ENCODE measurements at places on chromosomes 5 and 9.

GRCh38 chr5:169686137-169686536 lies 49.1 kb downstream of the DOCK2 start:
- no peak for DNase-seq

- no peak for DNase-seq
Observed at GRCh38 chr5:143216211-143216610, 187.3 kb downstream of the NR3C1 start.

DNA sequence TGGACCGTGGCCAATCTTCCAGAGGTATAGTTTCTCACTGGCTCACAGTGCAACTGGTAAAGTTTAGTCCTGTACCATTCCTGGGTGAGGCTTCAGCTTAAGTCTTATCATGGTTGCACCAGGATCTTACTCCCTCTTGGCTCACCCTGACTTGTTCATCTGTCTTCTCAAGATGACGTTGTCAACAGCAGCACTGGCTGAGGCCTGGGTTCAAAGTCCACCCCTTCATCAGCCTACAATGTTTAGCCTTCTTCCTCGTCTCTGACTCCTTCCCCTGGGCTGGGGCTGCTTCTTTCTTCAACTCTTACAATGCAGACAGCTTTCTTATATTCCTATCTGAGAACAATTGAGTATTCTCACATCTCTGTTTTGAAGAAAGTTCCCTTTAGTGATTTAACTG lies 311.1 kb upstream of the CLINT1 start:
- no peak for DNase-seq

- DNase-seq = peak; percentile 32
Observed at GRCh38 chr9:125748446-125749099, 1.4 kb downstream of the PBX3 start.

DNA sequence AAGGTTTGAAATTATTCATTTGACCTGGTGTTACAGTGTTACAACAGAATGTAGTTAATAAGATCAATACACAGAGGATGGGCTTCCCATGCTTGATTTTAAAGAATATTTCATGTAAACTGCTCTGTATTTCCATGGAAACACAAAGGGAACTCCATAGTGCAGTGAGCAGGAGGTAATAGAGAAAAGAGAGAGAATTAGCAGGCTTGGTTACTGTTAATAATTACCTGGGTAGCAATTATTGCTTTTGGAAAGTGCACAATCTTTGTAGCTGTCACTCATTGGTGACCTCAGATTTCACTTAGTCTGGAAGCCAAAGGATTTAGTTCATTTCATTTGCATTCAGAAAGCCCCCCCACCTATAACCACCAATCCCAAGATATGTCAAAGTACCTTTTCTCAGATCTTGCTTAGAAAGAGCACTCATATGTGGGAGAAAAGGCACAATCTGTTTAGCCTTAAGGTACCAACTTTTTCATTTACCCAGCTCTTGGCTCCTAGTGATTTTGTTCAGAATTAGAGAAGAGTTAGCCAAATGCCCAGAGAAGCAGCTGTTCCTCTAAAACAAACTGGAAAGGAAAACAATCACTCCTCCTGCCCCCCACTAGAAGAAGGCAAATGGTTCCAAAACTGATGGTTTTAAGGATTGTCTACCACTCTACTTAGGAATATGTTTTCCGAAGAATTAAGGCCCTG lies 234.5 kb upstream of the SLC24A2 start:
- DNase-seq = no peak

DNA sequence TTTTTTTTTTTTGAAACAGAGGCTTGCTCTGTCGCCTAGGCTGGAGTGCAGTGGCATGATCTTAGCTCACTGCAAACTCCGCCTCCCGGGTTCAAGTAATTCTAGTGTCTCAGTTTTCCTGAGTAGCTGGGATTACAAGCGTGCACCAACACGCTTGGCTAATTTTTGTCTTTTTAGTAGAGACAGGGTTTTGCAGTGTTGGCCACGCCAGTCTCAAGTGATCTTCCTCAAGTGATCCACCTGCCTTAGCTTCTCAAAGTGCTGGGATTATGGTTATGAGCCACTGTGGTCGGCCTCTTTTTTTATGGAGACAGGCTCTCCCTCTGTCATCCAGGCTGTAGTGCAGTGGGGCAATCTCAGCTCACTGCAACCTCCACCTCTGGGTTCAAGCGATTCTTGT lies 82.9 kb downstream of the RAB24 start:
- no peak for DNase-seq

DNA sequence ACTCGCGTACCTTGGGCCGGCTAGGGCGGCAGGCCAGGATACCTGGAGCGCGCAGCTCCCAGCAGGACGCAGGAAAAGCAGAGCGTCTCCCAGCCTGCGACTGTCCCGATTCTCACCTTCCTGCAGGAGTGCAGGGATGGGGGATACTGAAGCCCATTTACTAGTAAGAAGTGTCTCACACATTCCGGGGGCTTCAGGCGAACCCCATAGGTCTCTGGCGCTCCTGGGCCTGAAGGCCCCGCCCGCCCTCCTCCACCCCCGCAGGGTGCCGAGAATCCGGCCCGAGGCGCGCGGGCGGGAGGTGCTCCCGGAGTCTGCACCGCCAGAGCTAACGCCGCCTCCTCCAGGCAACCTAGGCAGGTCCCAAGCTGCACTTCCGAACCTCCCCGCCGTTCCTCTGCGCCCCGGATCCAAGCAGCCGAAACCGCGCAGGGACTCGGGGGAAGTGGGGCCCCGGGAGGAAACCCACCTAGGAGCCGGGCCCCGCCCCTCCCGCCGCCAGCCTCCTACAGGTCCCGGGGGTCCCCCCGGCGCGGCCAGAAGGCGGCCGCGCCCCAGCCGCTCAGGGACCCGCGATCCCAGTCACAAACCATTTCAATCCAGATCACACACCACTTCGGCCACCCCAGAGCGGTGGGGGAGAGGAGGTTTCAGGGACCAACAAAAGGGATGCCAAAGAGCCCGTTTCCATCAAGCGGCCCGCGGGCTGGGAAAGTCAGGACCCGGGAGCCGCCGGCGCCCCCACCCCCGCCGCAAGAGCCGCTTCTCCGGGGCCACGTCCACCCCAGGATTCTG lies 1.2 kb downstream of the ROR2 start:
- no peak for DNase-seq

DNA sequence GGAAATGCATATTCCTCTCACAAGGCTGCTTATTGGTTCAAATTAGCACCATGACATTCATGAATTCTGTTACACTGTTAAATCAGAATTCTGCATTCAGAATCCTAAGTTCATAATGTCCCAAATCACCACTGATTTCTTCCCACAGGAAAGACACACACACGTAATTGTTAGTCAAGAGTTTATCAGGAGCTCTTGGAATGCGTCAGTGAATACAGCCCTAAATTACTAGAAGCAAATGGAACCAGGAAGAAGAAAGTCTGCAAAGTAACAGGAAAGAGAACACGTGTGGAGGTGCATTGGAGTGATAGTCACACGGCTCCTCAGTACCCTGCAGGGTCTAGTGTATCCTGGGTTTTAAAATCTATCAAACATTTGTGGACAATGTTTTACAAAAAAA lies 110.2 kb downstream of the ANXA2R start:
- no peak for DNase-seq

DNA sequence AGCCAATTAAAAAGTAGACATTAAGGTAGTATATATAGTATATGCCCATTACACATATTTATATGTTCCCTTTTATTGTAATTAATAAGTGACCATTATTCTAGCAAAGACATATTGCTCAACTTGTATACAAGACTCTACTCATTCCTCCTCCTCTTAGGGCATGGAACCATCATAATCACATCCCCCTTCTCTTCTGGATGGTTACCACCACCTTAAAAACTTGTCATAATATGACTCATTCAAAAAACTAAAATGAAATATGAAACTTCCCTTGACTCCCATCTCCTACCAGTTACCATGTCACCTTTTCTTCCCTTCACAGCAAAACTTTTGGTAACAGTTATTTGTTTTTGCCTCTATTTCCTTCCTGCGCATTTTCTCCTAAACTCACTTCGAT lies 438.7 kb downstream of the KDM4C start:
- no peak for DNase-seq

GRCh38 chr9:8613346-8613825 lies 813.8 kb upstream of the DMAC1 start:
- no peak for DNase-seq

DNA sequence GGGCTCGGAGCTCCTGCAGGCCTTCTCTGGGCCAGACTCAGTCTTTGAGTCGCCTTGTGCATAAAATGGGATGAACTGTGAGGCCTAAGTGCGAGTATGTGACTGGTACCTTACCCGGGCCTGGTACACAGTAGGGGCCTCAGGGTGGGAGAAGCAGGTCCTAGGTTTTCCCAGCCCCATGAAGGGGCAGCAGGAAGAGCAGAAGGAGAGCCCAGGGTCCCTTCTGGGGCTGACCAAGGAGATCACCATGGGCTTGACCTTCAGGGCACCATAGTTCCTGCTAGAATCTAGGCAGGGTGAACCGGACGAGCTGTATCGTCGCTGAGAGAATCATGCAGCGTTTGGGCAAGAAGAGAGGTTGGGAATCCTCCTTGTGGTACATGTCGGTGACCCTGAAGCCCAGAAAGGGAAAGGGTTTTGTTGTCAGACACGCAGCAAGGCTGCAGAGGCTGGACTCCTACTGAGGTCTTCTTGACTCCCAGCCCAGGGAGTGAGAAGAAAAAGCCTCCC lies 373 bp upstream of the PHYKPL start:
- DNase-seq = no peak

GRCh38 chr5:82534986-82535385 lies 256.8 kb upstream of the RPS23 start:
- no peak for DNase-seq

GRCh38 chr9:124855944-124856765 lies 2.9 kb downstream of the WDR38 start:
- no peak for DNase-seq

- no peak for DNase-seq
Observed at GRCh38 chr9:131639769-131640437, 94.6 kb downstream of the PRRT1B start.

- no peak for DNase-seq
Observed at GRCh38 chr9:127369428-127369827, 27.5 kb upstream of the SLC2A8 start.

DNA sequence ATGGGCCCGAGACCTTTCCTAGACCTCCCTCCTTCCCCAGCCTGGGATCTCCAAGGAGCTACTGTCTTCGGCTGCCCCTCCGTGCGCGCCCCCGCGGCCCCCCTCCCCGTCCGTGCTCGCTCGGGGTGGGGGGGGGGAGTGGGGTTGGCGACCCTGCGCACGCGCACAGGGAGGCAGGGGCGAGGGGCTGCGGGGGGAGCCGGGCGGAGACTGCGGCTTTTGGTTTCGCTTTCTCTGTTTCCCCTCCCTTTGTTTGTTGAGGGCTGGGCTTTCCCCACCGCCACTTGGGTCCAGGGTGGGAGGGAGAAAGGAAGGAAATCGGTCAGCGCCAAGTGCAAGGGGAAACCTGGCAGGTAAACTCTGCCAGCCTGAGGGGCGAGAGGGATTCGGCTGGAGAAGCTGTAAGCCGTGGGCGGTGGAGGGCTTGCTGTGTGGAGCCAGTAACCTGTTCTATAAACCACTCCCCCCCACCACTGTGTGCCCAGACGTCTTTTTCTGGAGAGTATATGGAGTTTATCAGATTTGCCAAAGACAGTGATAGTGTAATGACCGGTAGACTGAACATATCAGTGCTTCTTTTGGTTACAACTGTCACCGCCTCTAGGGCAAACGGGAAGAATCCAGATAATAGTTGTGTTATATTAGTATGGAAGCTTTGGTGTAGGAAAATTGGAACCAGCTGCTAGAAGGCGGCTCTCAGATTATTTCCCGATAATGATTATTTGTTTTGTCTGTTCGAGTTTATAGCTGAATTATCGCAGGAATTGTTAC lies 684 bp downstream of the DNAJA1 start:
- peak; percentile 72 for DNase-seq

GRCh38 chr9:137031904-137032640 lies at the start of gene FUT7:
Gene FUT7 (minus strand): TSS chr9:137032088. CDS start chr9:137031991, 97 bp downstream.
- peak; percentile 34 for DNase-seq

Data from activated T-cell treated with anti-CD3 and anti-CD28 coated beads, Interleukin-2, amount 50 U/mL, for 1 hour (primary cell).